ENCODE measurements at places on chromosomes 5 and 9.

DNA sequence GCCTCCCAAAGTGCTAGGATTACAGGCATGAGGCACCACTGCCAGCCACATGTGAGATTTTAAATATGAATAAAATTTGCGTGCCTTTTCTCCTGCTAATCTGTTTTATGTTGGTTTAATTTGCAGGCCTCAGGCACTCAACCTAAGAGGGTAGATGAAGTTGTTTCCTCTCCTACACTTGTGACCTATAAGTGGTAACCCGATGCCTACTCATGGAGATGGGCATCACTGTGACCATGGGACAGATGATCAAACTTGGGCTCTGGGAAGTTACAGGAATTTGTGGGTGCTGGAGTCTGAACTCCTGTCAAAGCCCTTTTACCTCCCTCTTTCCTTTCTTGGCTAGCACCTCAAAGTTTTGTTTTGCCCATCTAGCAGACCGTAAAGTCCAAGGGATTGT is 1.1 kb downstream of the SLC28A3 start:
- no peak for DNase-seq

GRCh38 chr9:13378154-13378553 is 98.7 kb upstream of the MPDZ start:
- DNase-seq, result no peak

DNA sequence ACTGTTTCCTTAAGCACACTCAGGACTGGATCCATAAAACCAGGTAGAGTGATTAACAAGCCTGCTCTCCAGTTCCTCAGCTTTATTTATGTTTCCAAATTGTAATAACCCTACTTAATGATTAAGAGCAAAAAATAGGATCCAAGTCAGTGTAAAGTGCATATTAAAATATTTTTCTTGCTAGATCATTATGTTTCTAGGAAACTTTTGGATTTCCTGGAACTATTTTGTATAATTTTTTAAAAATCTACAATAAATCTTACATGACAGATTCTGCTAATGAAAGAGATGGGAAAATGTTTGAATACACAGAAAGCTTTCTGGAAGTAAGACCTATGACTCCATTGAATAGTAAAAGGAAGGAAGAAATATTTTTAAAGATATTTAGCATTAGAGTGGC is 35.5 kb downstream of the BHMT start:
- no peak for DNase-seq

GRCh38 chr5:109788596-109788995 is 98.9 kb downstream of the MAN2A1 start:
- no peak for DNase-seq

- no peak for DNase-seq
Observed at GRCh38 chr9:95087659-95088242, 229.8 kb downstream of the FANCC start.

DNA sequence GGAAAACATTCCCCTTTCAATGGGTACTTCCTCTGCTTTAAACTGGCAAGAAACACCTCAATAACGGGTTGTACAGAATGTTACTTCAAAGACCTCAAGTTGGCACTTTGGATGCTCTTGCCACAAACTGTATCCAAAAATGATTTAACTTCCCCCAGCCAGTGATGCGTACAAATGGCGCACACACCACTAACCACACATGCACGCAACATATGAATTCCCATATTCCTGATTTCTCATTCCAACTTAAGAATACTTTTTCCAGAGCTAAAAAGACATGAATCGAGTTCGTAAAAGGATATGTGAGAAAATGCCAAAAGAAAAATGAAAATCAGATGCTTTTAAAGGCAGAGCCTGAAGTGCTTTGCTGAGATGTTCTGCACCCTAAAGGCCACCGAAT is 388.0 kb upstream of the PIK3R1 start:
- no peak for DNase-seq

GRCh38 chr9:80797101-80797829 is 892.1 kb downstream of the TLE1 start:
- peak; percentile 84 for DNase-seq

DNA sequence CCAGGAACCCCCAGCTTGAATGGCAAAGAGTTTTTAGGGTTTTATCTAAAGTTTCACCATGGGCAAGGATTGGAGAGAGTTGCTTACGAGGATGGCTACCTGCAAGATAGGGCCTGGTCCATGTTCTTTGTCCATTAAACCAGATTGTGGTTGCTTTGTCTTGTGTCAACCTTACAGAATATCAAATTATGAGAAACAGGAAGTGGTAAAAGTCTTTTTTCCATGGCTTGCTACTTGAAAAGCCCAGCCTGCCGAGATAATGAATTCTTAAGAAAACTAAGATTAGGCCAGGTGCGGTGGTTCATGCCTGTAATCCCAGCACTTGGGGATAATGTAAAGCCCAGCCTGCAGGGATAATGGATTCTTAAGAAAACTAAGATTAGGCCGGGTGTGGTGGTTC is 24.4 kb downstream of the ZNF474 start:
- DNase-seq, result no peak

DNA sequence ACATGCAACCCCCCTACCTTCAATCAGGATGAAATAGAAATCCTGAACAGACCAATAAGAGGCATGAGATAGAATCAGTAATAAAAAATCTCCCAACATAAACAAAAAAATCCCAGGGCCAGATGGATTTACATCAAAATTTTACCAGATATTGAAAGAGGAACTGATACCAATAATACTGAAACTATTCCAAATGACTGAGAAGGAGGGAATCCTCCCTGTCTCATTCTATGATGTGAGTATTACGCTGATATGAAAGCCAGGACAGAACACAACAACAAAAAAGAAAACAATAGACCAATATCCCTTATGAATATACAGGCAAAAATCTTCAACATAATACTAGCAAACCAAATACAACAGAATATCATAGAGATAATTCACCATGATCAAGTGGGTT is 109.0 kb upstream of the SMC2 start:
- no peak for DNase-seq

DNA sequence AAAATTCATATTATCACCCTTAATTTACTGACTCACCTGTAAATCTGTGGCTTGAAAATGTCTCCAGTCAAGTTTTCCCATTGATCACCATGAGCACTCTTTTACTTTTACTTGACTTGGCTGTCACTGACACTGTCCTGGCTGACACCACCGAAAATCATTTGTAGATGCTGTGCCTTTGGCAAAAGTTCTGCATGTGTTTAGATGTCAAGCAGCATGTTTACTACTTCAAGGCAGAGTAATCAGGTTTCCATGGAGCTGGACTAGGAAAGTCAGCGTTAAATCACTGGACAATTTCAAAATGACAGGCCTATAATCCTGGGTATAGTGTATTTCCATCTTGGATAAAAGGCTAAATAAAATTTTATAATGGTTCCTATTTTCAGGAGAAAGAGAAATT is 1530.6 kb upstream of the CDH6 start:
- peak; percentile 44 for DNase-seq

- no peak for DNase-seq
Observed at GRCh38 chr5:179122411-179123108, 62.4 kb downstream of the ZNF354C start.

All from tongue (tissue), 3 donors.